ENCODE measurements at places on chromosomes 7 and 10. TPM values are rescaled to one million over a fixed set of nuclear protein-coding genes. Genes with fewer than 3 reads are reported as not detected.

GRCh38 chr10:54900584-54900983 is 99.6 kb upstream of the PCDH15 start:
- DNase-seq, result no peak

- no peak for DNase-seq
These were observed 683.1 kb upstream of the POM121L12 start for GRCh38 chr7:52352013-52352981.

DNA sequence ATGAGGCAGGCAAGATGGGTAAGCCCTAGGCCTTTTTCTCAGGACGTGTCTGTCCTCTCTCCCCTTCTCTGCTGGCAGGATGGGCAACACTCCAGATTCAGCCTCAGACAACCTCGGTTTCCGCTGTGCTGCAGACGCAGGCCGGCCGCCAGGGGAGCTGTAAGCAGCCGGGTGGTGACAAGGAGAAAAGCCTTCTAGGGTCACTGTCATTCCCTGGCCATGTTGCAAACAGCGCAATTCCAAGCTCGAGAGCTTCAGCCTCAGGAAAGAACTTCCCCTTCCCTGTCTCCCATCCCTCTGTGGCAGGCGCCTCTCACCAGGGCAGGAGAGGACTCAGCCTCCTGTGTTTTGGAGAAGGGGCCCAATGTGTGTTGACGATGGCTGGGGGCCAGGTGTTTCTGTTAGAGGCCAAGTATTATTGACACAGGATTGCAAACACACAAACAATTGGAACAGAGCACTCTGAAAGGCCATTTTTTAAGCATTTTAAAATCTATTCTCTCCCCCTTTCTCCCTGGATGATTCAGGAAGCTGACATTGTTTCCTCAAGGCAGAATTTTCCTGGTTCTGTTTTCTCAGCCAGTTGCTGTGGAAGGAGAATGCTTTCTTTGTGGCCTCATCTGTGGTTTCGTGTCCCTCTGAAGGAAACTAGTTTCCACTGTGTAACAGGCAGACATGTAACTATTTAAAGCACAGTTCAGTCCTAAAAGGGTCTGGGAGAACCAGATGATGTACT is 13.1 kb downstream of the PHKG1 start:
- no peak for DNase-seq

DNA sequence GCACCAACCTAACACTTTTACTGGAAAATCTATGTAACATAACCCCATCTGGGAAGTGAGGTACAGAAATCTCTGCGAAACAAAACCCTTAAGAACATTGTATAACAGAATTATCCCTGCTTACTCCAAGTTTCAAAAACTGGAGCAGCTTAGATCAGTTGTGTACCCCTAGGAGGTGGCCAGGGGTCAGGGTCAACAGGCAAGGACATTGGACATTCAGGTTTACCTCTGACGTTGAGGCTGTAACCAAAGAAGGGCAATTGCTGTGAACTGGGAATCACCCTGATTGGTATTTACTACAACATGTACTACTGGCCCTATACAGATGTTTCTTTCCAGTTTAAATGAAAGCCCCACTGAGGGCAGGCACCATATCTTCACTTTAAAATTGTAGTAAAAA is 13.1 kb downstream of the SFXN3 start:
- no peak for DNase-seq

DNA sequence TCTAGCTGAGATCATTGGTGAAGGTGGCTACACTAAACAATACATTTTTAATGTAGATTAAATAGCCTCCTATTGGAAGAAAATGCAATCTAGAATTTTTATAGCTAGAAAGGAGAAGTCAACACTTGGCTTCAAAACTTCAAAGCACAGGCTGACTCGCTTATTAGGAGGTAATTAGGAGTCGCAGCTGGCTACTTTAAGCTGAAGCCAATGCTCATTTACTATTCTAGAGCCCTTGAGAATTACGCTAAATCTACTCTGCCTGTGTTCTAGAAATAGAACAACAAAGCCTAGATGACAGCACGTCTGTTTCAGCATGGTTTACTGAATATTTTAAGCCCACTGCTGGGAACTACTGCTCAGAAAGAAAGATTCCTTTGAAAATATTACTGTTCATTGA is 101.6 kb upstream of the EEPD1 start:
- DNase-seq, result no peak

DNA sequence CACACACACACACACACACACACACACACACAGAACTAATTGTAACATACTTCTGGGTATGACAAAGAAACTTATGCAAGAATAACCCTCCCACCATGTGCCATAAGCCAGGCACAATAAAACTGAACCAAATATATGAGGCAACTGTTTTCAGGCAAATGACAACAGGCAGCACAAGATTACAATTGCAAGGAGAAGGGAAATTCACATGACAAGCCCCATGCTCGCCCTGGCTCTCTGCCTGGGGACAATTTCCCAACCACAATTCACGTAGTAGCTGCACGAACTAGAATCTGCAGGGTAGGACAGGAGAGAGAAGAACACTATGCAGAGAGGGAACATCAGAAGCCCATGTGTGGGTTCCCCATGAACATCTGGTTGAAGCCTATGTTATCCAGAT is 143.3 kb downstream of the CALN1 start:
- no peak for DNase-seq

DNA sequence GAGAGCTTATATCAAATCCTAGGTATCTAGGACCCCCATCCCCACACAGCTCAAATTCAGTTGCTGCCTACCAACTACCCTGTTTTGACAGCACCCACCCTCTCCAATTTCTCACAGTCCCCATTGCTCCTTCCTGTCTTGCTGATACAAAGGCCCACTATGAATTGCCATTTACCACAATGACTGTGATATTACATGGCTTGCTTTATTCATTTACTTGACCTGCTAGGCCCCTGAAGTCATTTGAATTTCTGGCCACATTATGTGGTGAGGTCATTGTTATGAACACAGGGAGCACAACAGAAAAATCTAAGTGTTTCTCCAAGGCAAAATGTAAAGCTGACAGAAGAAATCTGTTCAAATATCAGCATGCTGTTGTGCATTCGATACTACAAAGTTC is 101.4 kb downstream of the PPP1R17 start:
- DNase-seq, result no peak

- DNase-seq, result peak; percentile 12
These were observed 90.8 kb downstream of the ZFAND4 start for GRCh38 chr10:45581582-45582385.

DNA sequence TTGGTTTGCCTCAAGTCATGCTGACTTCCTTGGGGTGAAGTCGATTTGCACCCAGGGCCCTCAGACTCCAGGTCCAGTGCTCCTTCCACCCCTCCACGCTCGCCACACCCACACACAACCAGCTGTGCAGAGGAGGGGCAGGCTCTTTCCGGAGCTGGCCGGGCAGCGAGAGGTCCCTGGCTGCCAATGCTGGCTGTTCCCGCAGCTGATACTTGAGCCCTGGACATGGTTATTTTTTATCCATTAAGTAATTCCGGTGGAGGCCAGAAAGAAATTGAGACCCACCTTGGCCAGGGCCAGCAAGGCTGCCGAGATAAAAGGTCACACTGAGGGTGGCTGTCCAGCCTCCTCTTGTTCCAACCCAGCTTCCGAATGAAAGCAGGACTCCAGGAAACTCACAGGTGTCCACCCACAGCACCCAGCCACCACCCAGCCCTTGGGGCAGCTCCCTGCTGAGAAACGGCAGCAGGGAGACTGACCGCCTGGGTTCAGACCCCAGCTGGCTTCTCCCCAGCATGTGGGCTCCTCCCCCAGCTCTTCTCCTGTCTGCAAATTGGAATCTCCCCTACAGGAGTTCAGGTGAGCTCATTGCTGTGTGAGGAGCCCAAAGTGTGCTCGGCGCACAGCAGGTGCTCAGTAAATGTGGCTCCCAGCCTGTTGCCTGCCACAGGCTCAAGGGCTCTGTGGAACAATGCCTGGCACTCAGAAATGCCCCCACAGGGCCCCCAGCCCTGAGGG is 77.8 kb downstream of the PDGFA start:
- no peak for DNase-seq

DNA sequence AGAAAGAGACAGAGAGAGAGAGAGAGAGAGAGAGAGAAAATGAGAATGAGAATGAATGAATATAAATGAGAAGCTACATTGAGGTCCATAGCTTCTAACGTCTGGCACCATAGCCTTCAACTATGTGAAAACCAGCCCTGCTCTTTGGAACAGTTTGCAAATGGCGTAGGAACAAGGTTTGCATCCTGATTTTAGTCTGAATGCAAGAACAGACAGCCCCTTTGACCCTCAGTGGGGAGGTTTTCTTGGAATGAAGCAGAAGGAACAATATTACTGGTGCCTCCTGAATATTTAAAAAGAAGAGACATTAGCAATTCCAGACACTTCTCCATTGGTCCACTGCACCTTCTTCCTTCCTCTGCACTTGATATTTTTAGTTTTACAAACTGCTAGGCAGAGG is 23.0 kb downstream of the LHPP start:
- no peak for DNase-seq

GRCh38 chr7:28230261-28230660 is 49.7 kb upstream of the JAZF1 start:
- DNase-seq, result no peak

- DNase-seq, result no peak
These were observed 7.5 kb upstream of the FAM171A1 start for GRCh38 chr10:15378569-15378968.

- no peak for DNase-seq
These were observed 181.3 kb upstream of the FEZF1 start for GRCh38 chr7:122485856-122486255.

DNA sequence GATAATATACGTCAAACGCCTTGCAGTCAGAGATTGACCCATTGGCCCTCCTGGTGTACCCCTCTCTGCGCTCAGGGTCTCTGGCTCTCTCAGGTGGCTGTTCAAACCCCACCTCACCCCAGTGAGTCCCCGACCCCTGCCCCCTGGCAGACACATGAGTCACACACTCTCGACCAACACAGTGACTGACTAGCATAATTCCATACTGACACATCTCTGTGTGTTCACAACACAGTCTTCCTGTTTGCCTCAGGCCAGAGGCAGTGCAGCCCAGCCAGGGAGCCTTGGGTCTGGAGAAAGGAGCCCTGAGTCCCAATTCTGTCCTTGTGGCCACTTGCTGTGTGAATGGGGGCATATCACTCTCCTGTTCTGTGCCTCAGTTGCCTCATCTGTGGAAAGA is 40.1 kb downstream of the PALD1 start:
- no peak for DNase-seq

GRCh38 chr10:33146189-33147012 is 188.1 kb downstream of the NRP1 start:
- no peak for DNase-seq

GRCh38 chr7:99490878-99491277 is 9.2 kb downstream of the ZNF394 start:
- no peak for DNase-seq

DNA sequence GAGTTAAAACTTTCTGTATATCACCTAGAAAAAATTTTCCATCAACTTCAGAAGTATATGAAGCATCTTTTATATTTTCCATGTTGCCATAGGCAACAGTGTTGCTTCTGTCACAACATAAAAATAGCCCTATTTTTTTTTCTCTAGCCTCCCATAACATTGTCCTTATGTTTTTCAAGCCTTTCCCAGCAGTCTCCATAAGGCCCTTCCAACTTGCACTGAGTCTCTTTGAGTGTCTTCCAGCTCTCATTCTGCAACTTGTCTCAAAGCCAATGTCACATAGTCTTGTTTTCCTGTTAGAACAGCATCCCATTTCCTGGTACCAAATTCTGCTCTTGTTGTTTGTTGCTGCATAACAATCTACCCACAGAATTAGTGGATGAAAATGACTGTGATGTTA is 1055.5 kb upstream of the GHITM start:
- no peak for DNase-seq

GRCh38 chr7:77800158-77800557 is 1.6 kb downstream of the PHTF2 start:
- no peak for DNase-seq

DNA sequence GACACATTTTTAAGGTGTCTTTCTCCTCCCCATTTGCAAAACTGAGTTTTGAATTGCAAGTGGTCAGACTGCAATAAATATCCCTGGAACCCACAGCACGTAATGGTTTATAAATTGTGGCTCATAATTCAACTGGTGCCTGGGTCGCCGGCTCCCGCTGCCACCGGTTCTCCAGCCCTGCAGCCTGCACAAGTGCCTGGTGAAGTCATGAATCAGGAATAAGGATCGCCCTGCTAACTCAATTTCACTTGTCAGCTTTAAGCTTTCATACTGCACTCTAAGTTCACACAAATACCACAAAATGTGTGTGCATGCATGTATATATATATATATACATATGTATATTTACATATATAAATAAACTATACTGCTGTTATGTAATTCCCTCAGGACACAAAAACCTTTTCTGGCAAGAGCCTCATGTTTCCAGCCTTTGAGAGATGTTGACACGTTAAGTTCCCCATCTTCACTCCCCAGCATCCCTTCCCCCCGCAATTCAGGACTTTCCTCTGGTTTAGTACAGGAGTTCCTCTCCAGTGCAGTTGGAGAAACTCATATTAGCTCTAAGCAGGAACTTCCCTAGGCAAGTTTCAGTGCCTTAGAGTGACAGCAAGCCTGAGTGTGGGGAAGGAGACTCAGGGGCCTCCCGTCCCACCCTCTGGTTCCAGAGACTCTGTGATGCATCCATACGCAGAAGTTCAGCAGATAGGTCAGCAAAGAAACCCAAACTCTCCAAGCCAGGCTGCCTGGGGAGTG is 129.2 kb upstream of the UNC5B start:
- DNase-seq, result no peak

GRCh38 chr10:87053111-87053510 is 33.0 kb downstream of the FAM25A start:
- DNase-seq, result no peak

DNA sequence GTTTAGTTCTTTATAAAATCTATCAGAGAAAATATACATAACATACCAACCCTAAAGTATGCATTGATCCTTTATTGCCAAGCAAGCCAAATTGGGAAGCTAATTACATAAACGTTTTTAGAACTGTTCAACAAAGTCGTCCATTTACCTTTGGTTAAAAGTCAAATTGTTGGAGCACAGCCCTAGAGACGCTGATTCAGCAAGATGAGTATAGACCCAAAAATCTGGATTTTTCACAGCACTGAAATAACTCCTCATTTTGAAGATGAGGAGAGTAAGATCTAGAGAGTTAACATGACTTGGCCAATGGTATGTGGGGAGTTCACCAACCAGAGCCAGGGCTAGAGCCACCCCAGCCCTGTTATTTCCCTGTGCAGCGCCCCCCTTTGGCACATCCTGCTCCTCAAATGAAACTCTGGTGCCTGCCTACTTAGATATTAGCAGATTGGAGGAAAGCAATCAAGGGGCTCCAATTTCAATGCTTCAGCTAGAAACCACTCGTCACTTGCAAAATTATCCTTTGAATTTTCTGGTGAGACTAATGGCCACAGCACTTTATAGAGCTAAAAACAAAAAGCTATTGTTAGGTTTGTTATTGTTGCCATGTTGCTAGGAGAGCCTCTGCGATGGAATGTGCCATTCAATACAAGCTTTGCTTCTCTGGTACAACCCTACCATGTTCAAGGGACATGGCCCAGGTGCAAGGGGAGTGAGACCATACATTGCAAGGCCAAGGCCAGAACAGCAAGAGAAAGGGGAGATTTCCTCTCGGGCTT is 132.6 kb upstream of the ZEB1 start:
- DNase-seq, result no peak

GRCh38 chr7:79199266-79199665 is 254.2 kb downstream of the MAGI2 start:
- DNase-seq, result no peak

GRCh38 chr7:87876869-87877234 is 559 bp downstream of the DBF4 start:
- DNase-seq, result peak; percentile 33

CREM gene
- total RNA-seq, result 48.0 TPM

TCF7L2 gene
- 32.7 TPM for total RNA-seq

SFRP5 gene
- total RNA-seq, result not detected

CFAP69 gene
- total RNA-seq, result not detected

RAPGEF5 gene
- 0.26 TPM for total RNA-seq

SEPHS1 gene
- total RNA-seq, result 23.4 TPM

VGF gene
- total RNA-seq, result not detected

SVOPL gene
- not detected for total RNA-seq

All from natural killer cell (primary cell).